Transverse colon (tissue), 4 donors: ENCODE measurements at places on chromosomes 1 and 21. TPM values are rescaled to one million over a fixed set of nuclear protein-coding genes. Genes with fewer than 3 reads are reported as not detected.

Gene TCHH
- total RNA-seq = not detected

Gene AQP10
- not detected for total RNA-seq

DNA sequence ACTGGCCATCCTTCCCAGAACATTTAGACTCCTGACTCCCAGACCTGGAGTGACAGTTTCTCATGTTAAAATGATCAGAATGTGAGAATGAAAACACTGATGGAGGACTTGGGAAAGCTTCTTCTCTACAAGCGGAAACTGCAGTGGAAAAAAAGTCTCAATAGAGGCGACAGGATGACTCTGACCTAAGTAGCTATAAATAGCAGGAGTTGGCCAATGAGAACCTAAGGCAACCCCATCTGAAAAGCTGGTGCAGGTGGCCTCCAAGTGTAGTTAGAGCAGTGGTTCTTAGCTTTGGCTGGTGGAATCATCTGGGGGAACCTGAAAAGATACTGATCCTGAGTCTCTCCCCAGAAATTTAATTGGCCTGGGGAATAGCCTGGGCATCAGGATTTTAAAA is 44.2 kb upstream of the EXOSC10 start:
- no peak for DNase-seq

GRCh38 chr1:219302697-219303096 is 129.0 kb downstream of the LYPLAL1 start:
- no peak for DNase-seq

- DNase-seq = no peak
Observed at GRCh38 chr1:53637511-53638359, 101.2 kb downstream of the GLIS1 start.

DNA sequence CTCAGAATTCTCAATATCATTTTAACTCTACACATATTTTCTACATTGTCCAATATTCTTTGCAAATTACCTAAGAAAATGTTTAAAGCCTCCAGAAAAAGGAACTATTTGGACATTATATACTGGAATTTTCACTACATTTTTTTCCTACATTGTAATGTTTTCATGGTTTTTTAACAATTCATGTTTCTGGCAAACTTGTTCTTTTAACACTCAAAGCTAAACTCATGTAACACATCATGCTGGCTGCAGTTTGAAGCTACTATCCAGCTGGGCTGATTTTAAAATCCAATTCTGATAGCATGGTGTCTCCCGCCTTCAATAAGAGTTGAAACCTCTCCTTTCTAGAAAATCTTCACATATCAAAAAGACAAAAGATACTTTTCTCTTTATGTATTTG is 52.0 kb downstream of the TGFBR3 start:
- DNase-seq = no peak

DNA sequence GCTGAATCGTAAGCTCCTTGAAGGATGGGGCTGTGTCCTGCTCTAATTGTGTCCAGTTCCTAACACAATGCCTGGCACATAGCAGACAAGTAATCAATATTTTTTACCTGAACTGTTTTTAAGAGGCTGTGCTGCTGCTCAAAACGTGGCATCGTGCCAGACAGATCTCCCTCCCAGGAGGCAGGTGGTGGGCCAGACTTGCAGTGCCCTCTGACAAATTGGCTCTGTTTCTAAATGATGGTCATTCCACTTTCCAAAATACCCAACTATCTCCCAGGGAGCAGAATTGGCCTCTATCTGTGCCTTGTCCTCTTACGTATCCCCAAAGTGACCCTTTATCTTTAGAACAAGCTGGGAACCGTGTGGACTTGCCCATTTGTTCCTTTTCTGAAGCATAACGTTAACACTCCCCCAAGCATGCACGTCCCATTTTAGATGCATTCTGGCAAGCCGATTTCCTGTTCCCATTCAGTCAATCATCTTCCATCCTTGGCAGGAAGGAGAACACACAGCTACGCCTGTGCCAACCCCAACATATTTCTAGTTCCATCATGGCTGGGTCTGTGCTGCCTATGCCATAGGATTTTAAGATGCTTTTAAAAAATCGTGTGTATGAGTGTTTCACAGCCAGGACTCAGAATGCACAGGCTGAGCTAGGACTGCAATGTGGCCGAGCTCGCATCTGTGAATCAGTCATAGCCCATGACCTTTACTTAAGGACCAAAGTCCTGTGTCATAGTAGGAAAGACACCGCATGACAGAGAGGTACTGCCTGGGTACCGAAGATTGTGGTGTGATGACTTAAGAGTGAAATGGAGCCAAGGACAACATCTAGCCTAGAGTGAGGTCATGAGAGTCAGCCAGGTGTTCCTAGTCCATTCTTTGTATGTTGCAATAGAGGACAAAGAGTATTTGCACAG is 408.6 kb downstream of the PRDM2 start:
- DNase-seq = no peak
